ENCODE measurements at places on chromosomes 2 and 18.

DNA sequence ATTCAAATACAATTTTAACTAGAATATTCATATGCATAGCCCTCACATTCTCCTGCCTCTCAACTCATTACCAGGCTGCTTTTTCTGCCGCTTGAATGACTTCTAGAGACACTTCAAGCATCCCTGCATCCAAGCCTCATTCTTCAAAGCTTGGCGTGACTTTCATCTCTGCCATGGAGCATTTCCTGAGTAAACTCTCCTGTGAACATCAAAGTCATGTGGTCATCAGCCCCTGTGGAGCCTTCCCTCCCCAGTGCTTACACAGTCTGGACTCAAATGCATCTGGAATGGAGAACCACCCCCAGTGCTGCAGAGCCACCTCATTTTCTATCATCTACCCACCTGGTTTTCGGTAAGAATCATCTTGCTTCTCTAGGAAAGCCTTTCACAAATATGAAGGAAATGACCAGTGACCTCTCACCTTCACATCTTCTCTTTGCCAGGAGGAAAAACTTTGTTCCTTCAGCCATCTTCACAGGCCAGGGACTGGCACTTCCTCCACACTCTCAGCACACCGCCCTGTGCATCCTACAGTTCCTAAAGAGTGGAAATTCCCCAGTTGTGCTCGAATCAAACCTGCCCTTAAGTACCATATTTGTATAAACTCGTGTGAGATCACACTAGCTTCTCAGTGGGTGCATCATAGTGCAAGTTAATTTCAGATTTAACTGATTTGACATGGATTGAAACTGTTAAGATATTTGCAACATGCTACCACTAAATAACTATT lies 116.4 kb downstream of the COL6A3 start:
- DNase-seq = no peak

DNA sequence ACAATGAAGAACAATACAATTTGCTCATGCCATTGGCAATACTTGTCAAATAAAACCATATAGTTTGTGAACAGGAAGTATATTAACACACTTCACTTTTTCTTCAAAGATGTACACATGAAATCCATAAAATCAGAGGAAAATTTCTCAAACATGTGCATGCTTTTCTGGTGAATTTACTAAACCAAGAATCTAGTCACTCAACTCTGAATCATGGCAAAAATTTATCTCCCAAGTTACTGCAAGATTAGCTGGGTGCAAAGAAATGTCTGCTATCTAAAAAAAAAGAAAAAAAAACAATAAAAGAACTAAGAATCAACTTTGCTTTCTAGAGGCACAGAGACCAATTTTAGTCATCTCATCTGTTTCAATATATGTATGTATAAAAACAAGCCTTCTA lies 419.2 kb downstream of the NR4A2 start:
- no peak for DNase-seq

DNA sequence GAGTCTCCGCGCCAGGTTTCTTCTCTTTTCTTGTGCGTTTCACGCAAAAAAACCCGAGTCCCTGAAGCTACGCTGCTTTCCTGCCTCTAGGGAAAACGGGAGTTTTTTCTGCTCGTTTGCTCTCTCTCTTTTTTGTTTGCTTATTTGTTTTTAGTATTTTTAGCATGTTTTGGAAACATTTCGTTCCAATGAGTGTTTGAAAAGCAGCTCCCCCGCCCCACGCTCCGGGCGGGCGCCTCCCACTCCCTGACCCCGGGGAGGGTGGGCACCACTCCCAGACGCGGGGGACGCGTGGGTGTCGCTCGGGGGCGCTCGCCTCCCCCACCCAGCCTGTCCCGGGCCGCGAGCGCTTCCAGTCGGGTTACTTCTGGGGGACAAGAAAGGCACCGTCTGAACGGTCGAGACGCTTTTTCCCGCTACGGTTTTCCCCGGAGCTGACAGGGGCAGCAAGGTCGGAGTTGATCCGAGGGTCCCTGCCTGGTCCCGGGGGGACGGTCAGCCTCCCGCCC lies 446 bp upstream of the EFHD1 start:
- DNase-seq = no peak

DNA sequence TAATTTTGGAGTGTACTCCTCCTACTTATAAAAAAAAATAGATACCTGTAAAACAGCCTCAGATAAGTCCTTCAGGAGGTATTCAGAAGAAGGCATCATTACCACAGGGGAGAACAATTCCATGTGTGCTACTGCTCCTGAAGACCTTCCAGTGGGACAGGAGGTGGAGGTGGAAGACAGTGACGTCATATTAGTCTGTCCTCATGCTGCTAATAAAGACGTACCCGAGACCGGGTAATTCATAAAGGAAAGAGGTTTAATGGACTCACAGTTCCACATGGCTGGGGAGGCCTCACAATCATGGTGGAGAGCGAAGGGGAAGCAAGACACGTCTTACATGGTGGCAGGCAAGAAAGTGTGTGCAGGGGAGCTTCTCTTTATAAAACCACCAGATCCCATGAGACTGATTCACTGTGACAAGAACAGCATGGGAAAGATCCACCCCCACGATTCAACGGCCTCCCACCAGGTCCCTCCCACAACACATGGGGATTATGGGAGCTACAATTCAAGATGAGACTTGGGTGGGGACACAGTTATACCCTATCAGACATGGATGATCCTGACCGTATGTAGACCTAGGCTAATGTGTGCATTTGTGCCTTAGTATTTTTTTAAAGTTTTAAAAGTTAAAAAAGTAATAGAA lies 98.4 kb downstream of the NDUFA10 start:
- DNase-seq = no peak

GRCh38 chr18:40375837-40376236 lies 1579.2 kb upstream of the PIK3C3 start:
- DNase-seq = no peak

DNA sequence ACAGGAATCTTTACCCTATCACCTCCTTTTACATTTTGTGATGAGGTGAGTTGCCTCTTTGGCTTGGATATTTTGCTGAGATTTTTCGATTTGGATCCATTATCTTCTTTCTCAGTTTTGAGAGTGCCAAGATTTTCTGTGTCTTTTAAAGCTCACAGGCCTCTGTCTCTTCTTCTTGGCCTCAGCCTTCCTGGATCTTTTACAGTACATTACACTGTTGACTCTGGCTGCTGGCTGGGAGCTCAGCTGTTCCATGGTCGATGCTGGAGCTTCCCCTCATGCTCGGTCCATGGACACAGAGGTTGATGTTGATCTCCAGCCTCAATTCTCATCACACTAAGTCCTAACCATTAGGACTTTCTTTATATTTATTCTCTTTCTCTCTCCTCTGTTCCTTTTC lies 332.8 kb upstream of the UBE2E3 start:
- DNase-seq = no peak

DNA sequence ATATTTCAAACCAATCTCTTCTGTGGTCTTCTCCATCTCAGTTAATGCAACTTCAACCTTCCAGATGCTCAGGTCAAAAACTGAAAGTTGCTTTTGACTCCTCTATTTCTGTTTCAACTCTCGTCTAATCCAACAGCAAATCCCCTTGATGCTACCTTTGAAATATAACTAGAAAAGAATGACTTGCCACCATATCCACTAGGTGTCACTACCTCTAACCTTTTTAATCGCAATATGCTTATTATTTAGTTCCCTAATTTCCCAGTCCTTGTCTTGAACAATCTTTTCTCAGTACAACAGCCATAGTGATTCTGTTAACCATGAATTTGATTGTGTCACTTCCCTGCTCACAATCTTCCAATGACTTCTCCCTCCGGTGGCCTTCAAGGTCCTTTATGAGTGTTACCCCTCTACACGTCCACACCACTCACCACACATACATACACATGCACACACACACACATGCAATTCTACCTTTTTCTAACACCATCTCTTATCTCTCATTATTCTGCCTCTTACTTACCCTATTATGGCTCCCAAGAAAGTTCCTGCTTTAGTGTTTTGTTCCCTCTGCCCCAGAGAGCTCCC lies 245.5 kb upstream of the KCNJ3 start:
- no peak for DNase-seq

- no peak for DNase-seq
Observed at GRCh38 chr2:233414777-233415570, 60.7 kb downstream of the DGKD start.

GRCh38 chr18:45325778-45326177 lies 289.5 kb upstream of the SLC14A2 start:
- no peak for DNase-seq

DNA sequence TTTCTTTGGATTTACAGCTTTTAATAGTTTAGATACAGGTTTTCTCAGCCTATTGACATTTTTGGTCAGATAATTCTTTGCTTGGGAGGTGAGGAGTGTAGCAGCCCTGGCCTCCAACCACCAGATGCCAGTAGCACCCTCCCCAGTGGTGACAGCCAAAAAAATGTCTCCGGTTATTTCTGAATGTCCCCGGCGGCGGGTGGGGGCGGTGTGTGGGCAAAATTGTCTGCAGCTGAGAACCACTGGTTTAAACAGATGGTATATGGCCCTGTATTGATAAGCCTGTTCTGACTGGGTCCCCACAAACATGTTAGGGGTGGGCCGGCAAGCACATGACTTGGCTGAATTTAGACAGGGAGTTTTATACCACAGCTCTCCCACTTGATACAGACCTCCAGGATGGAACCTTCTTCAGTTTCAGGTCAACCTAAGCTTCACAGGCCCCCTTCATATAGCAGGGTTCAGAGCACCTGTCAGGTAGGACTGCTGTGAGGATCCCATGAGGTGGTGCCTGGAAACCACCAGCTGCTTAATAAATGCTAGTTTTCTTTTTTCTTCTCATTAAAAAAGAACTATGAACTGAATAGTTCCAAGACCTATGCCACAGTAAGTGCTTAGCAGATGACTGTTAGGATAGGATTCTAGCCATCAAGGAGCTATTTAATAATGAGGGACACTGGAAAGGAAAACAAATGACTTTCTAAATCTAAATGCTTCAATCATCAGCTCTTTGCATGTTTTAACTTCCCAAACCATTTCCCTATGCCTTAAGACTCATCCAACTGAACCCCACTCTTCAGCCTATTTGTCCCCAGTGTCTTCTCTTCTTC lies 18.1 kb downstream of the LPIN2 start:
- no peak for DNase-seq

DNA sequence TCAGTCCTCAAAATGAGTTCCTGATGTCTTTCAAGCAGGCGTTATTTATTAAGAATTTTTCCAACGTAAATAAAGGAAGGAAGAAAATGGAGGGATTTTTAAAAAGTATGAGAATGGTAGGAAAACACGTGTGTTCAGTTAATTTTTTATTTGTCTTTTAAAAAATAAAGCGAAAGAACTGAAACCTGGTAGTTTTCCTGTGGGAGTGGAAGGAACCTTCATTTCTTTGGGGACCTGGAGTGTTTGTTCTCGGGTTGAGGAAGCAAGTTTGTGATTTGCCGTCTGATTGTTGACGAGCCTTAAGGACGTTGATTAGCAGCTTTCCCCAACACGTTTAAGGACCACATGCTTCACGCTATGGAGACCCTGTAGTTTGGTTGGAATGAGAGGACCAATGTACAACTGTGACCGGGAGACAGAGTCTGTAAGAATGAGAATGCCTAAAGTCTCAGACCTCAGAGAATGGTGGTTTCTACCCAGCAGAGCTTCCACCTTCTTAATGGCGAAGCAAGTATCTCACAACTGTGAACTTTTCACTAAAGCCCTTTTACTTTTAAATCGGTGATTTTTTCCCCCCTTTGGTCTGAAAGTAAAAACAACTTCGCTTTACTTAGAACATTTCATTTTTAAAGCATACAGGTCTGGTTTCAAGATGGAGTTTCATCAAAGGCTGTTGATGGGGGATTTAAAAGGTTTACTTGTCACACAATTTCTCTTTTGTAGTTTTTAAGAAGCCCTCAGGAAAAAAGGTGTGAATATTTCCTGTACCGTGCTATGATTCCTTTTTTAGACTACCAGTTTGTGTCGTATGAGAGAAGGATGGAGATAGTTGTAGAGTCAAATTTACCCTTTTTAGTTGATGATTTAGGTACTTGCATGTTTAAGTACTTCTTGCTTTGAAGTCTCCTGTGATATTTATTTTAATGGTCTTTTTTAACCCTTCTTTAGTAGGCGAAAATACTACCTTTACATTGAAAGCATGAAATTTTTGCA lies 1.4 kb downstream of the TTC39C start:
- DNase-seq = no peak

- no peak for DNase-seq
Observed at GRCh38 chr2:25320077-25320476, 21.6 kb downstream of the DNMT3A start.

DNA sequence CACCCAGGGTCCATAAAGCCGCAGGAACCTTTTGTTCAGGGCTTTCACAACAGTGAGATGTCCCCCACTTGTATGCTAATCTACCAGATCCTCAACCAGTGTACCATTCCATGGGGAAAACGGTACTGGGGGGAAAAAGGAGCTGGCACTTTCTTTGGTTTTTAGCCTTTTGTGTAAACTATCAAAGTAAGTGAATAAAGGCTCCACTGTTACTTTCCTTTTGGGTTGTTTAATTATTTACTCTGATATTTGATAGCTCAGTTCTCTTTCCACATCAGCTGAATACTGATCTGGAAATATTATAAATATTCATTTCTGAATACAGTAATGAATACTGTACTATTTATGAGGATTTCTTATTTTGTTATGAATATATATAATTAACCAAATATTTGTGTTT lies 20.3 kb downstream of the HADHA start:
- no peak for DNase-seq

GRCh38 chr18:49784427-49785185 lies 28.7 kb downstream of the ACAA2 start:
- DNase-seq = no peak

DNA sequence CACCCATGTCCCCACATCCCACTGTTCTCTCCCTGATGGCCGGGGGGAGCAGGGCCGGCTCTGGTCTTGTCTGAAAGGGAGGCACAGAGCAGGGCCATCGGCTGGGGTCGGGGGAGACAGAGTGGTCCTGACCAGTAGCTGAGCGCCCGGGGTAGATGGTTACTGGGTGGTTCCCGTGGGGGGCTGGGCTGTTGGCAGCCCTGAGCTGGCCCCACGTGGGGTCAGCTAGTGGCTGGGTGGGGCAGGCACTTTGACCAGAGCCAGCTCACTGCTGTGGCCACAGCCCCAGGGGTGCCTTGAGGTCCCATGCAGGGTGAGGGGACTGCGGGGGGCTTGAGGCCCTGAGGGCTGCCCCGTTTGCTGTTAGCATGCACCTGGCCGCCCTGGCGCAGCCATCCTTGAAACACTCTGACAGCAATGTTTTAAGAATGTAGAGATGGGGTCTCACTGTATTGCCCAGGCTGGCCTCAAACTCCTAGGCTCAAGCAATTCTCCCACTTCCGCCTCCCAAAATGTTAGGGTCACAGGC lies 12.3 kb upstream of the NEU4 start:
- no peak for DNase-seq

DNA sequence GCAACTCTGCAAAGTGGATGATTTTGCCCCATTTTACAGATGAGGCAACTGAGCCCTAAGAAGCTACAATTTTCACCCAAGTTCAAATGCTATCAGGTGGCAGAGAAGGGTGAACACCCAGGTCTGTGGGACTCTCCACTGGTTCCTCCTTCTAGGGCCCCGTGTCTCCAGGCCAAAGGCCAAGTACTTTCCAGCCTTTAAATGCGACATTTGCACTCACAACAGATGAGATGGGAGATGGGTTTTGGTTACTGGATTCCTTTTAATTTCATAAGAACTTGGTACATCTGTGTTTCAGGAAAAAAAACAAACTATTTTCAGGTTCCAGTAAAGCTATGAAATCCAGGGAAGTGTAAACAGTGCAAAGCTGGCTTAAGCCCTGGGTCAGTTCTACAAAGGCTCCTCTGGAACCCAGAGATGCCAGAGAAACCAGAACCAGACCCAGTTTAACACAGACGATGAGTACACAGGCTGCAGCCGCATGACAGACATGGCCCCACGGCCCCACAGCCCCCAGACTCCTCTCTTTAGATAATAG lies 361.7 kb downstream of the ANAPC1 start:
- no peak for DNase-seq
